Activated CD8-positive, alpha-beta memory T cell treated with anti-CD3 and anti-CD28 coated beads, Interleukin-2, amount 10 ng/mL, durations not matched to agents 7 days and 5 days (primary cell): ENCODE measurements at places on chromosomes 4 and X.

- no peak for DNase-seq
Observed at GRCh38 chr4:173930329-173930967, 353.0 kb downstream of the FBXO8 start.

DNA sequence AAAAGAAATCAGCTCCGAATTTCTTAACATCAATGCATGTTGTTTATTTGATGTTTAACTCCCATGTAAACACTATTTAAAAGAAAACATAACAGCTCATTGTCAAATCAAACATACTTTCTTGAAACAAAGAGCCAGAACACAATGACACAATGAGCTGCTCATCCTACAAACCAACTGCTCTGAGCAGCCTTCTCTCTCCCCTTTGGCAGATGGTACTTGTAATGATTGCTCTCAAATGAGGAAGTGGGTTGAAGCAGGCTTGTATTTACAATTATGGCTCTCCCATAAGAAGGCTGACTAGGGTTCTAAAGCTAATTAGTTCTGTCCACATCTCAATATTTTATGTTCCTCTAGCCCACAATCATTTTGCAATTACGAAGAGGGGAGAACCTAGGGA, 637.8 kb upstream of the ADGRL3 start:
- DNase-seq = no peak

- DNase-seq = no peak
Observed at GRCh38 chr4:152360045-152360410, 175.9 kb downstream of the FBXW7 start.

DNA sequence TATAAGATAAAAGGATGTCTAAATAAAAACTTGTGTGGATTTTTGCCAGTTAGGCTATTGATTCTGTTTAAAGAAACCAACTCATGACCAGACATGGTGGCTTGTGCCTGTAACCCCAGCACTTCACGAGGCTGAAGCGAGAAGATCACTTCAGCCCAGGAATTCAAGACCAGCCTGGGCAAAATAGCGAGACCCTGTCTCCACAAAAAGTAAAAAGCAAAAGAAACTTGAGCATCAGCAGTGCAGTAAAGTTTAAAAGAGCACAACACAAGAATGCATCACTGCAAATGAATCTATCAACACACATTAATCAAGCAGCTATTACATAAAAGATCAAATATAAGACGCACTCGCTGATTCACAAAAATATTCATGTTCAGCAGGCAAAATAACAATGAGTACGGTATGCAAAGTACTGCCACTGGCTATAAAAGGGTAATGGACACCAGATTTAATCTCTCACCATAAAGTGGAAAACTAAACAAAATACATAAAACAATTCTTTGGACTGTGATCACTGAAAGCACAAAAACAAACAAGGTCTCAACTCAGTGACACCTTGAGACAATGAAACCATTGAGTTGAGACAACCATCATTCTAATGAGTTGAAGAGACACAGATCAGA, 41.3 kb downstream of the LRBA start:
- no peak for DNase-seq

DNA sequence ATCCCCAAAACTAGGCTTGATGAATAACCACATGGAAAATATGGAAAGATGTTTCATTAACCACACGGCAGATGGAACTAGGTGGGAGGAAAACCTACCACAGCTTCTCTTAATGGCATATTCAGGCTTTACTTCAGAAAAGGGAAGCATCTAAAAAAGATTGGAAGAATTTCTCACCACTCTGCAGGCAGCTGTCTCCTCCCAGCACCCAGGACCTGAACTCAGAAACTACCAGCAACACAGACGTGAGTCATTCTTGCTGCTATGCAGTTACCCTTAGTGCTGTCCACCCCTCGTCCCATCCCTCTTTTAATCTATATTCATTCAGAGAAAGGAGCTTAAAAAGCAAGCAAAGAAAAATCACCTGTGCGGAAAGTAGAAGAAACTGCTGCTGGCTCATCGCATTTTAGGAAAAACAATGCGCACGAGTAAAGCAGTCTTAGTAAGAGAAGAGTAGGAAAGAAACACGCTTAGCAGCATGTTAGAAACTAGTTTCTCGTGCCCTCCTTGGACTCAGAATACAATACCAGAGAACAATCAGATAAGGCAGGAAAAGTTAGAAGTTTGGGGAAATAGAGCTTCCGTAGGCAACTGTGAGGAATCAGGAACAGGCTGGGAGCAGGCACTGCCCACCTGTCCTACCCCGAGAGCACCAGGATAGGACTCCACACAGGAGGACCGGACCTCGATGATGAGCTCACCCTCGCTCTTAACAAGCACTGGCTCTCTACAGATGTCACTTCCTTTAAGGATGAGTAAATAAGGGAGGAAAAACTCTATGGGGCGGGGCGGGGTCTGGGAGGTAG, 48.1 kb upstream of the ENPP6 start:
- DNase-seq = no peak

- DNase-seq = no peak
Observed at GRCh38 chrX:5991393-5991792, 237.3 kb downstream of the NLGN4X start.

DNA sequence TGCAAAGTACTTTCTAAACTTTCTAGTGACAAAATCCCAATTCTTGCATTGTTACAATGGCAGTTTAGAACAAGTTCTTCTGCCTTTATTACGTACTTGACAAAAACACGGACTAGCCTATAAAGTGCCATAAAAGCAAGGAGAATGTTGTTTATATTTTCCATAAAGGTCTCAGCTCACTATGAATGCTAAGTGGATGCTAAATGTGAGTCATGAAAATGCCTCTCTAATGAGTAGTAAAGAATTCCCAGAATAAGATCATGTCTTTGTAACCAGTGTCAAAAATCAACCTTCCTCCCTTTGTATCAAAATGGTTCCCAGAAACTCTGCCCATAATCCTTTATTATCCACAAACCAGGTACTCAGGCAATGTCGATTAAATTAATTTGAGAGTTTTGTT, 539.8 kb upstream of the SLIT2 start:
- DNase-seq = no peak

DNA sequence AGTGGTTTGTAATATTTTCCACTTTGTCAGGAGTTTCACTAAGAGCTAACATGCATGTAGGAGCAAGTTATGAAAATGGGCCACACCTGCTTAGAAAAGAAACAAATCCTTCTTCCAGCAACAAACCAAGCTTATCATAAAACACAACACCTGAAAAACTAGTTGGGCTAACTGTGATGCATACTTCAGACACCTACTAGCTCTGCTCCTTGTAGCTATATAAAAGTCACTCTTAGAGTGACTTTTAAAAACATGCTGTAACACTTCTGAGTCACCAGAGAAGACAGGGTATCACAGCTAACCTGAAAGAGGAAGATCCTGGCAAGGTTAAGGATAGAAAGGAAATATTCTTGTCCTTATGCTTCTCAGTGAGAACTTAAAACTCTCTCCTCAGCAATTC, 3.6 kb upstream of the SLAIN2 start:
- no peak for DNase-seq
